ENCODE measurements at places on chromosomes 7 and 10.

DNA sequence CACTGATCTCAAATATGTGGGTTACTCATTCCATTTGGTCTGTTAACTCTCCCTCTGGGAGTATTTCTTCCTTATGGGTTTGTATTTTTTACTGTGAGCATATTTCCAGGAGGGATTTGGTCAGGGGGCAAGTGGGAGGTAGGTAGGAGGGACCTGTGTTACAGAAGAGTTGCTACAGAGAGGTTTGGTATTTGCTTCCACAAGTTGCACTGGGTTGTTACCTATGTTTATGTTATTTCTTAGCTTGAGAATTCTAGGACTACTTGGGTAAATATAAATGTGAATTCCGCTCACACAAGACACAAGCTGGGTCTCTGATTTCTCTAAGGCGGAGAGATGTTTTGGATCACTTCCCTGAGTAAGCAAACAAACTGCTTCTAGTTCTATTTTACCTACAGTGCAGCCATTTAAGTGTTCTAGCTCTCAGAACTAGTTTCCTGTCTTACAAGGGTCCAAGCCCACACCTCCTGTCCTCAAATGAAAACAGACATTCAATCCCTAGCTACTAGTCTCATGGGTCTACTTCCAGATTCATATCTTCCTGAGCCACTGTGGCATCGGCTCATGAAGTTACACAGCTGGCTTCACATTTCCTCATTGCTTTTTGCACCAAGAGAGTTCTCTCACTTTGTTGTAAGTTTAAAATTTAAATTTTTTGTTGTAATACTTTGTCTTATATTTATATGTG, 75.4 kb upstream of the PPP1R3C start:
- DNase-seq: no peak

- no peak for DNase-seq
These were observed 41.4 kb upstream of the ANLN start for GRCh38 chr7:36348256-36348655.

DNA sequence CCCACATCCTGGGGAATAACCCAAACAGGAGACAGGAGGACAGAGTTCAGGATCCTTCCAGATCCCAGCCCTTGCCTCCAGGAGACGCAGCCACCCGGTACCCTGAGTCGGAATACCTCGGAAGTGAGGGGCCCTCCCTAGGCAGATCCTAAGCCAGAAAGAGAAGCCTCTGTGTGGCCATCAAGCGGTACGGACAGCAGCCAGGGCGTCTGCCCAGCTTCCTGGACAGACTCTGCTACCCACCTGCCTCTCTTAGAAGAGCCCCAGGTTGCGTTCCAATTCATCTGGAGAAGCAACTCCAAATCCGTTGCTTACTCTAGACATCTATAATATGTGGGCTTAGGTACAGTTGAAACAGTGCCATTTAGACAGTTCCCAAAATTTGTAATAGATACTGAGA, 220.2 kb upstream of the SH2B2 start:
- no peak for DNase-seq

GRCh38 chr7:152667958-152668357, 8.0 kb downstream of the XRCC2 start:
- DNase-seq: no peak

DNA sequence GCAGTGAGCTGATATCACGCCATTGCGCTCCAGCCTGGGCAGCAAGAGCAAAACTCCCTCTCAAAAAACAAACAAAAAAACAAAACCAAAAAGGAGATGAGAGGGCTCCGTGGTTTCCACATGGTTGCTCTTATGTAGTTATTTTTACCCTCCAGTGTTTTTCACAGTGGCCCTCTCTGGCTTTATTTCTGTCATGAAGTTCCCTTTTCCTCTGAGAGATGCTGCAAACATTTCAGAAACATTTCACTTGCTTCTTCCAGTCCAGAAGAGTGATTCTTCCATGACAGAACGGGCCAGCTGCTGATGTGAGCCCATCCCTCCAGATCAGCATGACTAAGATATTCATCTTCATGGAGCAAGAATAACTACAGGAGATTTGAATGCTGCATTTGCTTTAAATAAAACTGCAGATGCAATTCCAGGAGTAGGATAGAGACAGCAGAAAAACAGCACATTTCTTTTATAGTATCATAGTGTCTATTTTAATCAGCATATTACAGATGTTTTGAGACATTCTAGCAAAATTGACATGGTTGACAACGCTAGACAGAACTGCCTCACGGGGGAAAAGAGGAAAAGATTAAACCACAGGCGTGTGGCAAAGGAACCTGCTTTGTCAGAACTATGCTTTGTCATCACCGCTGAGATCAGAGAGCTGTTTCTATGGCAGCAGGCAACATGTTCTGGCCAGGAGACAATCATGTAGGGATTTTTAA, 40.3 kb downstream of the NRCAM start:
- DNase-seq: peak; percentile 25

All from SHP77 treated with DMSO at 0.1 percent for 48 hours (cell line).